ENCODE measurements at places on chromosomes 6 and 20.
A peak's percentile ranks its signal among the peaks of the same experiment; 100 is the strongest.

GRCh38 chr20:50186151-50186885 is 4.3 kb upstream of the CEBPB start:
- DNase-seq, result peak; percentile 66

- no peak for DNase-seq
These were observed 12.4 kb downstream of the DAAM2 start for GRCh38 chr6:39804466-39805065.

- peak; percentile 47 for DNase-seq
These were observed 55.1 kb downstream of the STAU1 start for GRCh38 chr20:49132995-49133478.

- no peak for DNase-seq
These were observed 49.4 kb downstream of the PIGU start for GRCh38 chr20:34627458-34627857.

- DNase-seq, result no peak
These were observed 13.9 kb downstream of the RPS10 start for GRCh38 chr6:34412016-34412415.

DNA sequence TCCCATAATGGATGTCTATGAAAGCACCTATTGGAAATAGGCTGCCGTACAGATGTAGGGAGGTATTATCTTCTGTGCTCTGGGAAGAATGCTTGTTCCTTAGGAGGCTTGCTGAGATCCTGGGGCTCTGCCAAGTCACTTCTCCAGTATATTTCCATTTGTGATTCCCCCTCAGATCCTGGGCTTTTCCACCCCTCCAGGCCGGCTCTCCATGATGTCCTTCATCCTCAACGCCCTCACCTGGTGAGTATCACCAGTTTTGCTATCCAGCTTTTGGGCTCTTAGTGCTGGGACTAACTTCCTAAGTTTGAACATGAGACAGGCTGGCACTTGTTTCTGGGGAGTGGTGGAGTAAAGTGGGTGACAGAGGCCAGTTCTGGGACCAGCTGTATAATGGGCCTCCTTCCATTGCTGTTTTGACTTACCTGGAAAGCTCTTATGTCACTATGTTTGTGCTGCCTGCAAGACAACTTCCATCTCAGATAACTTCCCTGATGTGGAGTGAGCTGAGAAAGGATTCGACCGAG is 2.6 kb downstream of the SYS1 start:
- DNase-seq, result no peak

GRCh38 chr6:6781873-6782227 is 193.3 kb downstream of the LY86 start:
- DNase-seq, result no peak

- no peak for DNase-seq
These were observed 529.7 kb upstream of the CITED2 start for GRCh38 chr6:139904158-139904533.

GRCh38 chr6:155329460-155330132 is 15.3 kb upstream of the TFB1M start:
- no peak for DNase-seq

DNA sequence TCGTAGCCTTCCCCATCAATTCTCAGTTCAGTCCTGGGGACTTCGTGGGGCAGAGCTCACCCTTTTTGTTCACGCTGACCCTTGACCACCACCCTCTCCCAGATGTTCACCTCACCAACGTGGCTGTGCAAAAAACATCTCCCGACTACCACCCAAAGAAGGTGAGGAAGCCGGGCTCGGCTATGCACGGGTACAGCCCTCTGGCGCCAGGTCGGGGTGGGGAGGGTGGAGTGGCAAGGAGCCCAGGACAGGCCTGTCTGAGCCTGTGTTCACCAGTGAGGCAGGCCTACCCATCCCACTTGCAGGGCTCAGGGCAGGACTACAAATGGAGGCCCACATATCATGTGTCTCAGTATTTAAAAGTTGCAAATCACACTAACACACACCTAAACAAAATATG is 18.1 kb downstream of the PDRG1 start:
- DNase-seq, result no peak

GRCh38 chr20:58598211-58599015 is 52.7 kb upstream of the STX16 start:
- no peak for DNase-seq

- DNase-seq, result no peak
These were observed 77.3 kb downstream of the CD40 start for GRCh38 chr20:46195264-46196036.

DNA sequence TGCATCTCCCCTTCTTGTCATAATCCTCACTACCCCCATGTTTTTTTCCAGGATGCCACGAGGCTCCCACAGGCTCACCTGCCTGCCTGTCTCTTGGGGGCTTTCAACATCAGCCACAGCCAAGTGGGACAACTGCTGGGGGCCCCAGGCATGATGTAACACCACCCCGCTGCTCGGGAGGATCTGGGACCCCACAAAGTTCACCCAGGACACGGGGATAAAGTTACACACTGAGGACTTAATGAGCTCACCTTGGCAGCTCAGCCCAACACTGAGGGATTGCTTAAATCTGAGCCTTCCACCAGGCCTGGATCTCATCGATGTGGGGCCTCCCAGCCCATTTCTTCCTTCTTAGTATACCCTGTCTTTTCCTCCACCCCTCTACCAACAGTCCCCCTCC is 56.4 kb upstream of the NNAT start:
- peak; percentile 18 for DNase-seq

GRCh38 chr6:102679865-102680264 is 1286.4 kb downstream of the GRIK2 start:
- DNase-seq, result no peak

DNA sequence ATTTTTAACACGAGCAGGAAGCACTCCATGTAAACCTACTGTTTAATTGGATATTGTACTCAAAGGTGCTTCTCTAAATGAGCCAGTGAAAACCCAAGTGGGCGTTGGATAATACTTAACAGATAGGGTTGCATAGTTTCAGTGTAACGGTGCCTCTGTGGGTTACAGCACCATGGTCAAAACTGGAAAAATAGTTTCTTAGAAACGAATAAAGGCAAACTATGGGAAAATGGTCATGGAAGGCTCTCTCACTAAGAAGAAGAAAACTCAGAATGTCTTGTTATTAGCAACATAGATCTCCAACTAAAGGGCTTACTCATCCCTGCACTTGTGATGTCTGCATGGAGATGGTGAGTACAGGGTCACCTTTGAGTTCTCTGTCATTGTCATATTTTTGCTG is 59.1 kb upstream of the NEDD9 start:
- no peak for DNase-seq

DNA sequence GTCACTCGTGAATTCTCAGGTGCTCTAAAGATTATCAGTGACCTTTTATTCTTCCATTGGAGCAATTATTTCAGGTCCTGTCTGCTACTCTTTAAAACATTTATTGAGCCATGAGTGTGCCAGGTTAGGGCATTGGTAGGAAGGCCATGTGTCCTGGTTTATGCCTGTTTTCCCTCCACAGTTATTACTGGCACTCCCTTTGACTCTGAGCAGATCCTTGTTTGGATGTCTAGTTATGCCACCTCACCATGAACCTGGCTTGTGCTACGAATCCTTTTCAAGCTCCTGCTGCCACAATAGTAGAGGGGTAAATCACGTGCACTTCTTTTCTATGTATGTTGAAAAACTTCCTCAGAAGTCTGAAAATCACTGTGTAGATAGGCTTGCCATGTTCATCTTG is 27.4 kb downstream of the CRYBG1 start:
- DNase-seq, result no peak

DNA sequence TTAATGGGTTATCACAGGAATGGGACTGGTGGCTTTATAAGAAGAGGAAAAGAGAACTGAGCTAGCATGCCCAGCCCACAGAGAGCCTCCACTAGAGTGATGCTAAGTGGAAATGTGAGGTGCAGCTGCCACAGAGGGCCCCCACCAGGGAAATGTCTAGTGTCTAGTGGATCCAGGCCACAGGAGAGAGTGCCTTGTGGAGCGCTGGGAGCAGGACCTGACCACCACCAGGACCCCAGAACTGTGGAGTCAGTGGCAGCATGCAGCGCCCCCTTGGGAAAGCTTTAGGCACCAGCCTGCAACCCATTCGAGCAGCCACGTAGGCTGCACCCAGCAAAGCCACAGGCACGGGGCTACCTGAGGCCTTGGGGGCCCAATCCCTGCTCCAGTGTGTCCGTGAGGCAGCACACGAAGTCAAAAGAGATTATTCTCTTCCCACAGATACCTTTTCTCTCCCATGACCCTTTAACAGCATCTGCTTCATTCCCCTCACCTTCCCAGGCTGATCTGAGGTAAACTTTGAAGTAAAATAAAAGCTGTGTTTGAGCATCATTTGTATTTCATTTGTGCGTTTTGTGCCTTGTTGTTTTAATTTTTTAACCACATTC is 4.4 kb downstream of the HLA-E start:
- DNase-seq, result no peak

- no peak for DNase-seq
These were observed 32.4 kb downstream of the ATG5 start for GRCh38 chr6:106293116-106293515.

DNA sequence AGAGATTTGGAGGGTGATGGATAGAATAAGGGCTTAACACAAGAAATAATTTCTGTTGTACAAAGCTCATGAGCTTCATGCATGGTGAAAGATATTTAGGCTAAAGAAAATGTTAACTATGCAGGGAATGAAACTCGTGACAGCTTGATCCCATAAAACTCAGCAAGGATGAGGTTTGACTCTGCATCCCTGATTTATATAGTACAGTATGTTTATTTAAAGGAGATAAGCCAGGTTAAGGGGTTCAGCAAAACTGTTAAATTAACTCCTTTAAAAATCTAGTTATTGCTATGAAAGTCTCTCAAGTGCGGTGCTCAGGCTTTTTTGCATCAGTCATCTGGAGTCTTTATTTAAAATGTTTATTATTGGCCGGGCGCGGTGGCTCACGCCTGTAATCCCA is 326.4 kb downstream of the LAMA2 start:
- no peak for DNase-seq

DNA sequence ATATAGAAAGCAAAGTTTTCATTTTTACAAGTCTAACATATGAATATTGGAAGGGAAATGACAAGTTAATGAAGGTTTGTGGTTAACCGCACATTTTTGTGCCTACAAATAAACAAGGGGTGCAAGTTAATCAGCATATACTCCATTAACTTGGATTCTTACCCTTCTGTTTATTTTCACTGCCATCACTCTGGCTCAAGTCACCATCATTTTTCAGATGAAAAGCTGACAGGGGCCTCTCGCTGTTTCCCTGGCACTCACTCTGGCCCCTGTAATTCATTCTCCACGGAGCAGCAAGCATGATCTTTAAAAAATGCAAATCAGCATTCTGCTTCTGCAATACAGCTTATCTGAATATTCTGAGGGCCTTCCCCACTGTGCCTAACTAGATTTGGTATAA is 29.8 kb downstream of the APCDD1L start:
- no peak for DNase-seq

DNA sequence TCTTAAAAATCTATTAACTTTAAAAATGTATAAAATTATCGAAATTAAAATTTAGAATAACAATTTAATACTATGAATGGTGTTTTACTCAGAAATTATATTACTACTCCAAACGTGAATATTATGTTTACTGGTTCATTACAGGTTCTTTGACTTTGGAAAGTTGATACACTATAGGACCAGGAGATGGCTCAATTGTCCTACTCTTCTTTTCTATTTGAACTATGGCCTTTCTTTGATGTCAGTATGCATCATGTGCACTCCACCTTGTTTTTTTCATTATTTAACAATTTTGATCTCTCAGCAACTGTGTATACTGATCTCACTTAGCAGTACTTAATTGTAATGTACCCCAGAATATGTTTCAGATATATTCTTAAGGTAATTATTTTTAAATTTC is 391.5 kb upstream of the MANEA start:
- DNase-seq, result no peak

- DNase-seq, result no peak
These were observed 128.6 kb upstream of the BACH2 start for GRCh38 chr6:90425161-90425641.

- no peak for DNase-seq
These were observed 586.6 kb upstream of the BTBD3 start for GRCh38 chr20:11331096-11331495.

DNA sequence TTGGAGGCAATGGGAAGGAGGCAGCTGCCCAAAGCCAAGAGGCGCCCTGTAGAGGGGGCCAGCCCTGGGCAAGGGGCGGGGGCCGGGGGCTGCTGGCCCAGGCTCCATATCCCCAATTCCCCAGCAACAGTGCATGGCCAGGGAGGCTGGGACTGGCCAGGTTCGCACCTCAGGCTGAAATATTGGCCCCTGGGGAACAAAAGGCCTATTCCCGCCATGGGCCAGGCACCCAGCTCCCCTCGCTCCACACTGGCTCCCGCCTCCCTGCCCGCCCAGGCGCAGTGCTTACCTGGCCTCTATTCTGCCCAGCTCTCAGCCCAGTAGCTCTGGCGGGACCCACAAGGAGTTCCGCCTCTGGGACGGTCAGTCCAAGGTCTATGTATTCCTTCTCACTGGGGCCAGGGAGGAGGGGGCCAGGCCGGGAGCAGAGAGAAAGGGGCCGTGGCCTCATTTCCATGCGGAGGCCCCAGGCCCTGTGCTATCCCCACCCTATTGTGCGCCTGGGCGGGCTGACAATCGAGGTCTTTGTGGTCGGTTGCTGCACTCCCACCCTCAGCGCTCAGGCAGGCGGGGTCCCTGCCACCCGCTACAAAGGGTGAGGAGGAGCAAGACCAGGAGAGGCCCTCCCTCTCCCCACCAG is 42.3 kb downstream of the YTHDF1 start:
- no peak for DNase-seq

GRCh38 chr6:105384004-105384403 is 18.9 kb downstream of the PREP start:
- no peak for DNase-seq

- peak; percentile 3 for DNase-seq
These were observed 91.0 kb upstream of the MEI4 start for GRCh38 chr6:77561768-77562314.

GRCh38 chr6:85169189-85169588 is 280.7 kb upstream of the NT5E start:
- DNase-seq, result no peak

- no peak for DNase-seq
These were observed 74.6 kb downstream of the MLIP start for GRCh38 chr6:54185885-54186284.

DNA sequence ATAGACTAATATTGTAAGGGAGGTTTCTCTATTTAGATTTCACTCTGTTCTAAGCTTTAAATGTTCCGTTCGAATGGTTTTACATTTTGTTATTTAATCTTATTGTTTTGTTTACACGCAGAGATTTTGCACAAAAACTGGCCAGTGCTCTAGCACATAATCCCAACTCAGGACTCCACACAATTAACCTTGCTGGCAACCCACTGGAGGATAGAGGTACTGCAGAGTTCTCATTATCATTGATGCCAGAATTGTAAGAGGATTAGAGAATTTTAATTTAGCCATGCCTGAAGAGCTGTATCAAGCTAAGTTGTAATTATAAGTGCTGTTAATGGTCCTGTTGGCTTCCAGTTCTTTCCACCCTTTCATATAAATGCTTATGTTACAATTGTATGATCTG is 179.7 kb upstream of the SCGN start:
- no peak for DNase-seq

GRCh38 chr6:30828027-30828962 is 56.0 kb upstream of the DDR1 start:
- peak; percentile 72 for DNase-seq

DNA sequence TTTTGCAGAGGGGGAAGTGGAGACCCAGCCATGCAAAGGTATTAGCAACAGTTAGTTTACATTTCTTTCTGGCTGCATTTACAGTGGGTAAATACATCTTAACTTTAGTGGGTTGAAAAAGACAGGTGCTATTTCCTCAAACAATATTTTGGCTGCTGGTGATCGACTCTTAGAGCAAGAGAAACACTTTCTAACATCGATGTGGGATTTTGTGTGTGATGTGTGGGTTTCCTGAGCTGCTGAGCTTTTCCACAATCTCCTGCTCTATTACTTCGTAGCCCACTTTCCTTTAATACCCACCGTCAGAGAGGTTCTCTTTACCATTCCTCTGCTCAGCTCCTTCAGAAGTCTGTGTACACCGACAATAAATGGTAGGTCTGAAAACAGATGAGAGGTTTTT is 339.0 kb downstream of the NRN1 start:
- no peak for DNase-seq

Data from right kidney (tissue), 9 donors.